Brain microvascular endothelial cell (primary cell): ENCODE measurements at places on chromosomes 1 and 21.

DNA sequence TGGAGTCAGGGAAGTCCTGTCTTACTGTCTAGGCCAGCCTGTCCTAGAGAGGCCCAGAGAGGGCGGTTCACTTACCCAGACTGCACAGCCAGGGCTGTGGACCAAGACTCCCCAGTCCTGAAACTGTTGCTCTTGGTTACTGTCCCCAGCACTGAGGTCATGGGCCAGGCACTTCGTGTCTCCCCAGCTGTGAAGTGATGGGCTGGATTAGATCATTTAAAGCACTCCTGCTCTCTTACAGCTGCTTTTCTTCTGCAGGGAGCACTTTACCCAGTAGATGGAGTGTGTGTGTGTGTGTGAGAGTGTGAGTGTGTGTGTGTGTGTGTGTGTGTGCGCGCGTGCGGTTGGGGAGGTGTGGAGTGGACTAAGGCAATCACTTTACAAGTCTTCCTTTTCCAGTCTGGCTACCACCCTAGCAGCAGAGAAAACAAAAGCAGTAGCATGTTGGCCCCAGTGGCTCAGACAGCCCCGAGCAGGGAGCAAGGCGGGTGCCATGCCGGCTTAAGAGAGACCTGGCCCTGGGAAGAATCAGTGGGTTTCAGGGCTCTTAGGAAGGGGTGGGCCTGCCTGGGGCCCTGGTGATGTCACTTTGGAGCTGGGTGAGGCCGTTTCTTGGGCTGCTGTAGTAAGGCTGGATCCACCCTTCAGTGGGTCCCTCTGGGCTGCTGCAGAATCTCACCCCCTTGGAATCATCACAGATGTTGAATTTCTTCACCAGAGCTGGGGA is 2.4 kb downstream of the SPSB1 start:
- peak; percentile 45 for DNase-seq

DNA sequence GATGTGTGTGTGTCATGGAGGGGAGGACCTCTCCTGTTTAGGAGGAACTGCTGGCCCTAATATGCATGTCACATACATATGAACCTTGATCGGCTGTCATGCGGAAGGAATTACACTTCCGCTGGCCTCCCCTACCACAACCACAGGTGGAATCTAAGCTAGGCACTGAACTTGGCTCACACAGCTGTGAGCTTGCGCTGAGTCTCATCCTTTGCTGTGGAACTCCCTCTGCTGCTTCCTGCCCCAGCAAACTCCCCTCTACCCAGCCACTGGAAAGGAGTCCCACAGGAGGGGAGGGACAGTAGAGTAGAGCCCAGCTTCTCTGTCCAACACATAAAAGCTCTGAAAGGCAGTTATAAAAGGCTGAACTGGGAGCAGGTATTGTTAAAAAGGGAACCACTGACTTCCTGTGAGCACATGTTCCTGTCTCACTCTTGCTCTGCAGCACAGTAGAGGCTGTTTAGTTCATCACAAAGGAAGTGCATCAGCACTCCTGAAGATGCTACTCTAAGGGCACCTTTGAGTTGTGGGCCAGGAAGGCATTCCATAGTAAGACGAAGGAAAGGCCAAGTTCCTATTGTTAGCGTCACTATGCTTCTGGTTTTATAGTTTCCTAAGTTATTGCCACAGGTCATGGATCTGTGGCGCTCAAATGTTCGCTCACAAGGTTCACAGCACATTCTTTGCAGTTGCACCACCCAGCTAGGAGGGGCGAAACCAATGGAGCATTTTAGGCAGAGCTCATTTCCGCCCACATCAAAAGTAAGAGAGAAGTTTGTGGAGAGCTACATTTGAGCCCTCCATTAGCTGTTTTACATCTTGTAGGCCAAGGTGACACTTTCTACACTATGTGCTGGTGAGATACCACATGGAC is 17.7 kb upstream of the PTPRC start:
- no peak for DNase-seq

DNA sequence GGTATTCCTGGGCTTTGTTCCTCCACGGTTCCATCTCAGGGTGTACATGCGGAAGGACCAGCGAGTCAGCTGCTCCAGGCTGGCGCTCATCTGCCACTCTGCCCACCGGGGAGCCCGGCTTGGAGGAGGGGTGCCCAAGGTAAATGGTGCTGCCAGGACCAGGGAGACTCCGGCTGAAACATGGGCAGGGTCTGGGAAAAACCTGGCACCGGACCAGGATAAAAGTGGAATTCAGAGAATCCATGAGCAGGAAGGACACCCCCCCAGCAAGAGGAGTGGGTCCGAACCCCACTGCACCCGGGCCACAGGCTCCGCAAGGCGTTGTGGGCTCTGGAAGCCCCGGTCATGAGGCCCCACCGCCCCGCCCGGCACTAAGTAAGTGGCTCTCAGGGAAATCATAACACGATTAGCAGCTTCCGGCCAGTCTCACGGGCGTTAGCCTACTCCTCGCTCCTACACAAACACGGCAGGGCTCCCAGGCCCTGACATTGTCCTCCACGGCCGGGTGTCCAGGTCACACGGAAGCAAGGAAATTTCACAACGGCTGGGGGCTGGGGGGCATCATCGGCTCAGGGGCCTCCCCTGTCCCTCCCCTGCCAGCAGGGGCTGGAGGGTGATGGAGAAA is 21.1 kb downstream of the MEGF6 start:
- no peak for DNase-seq

GRCh38 chr1:22351768-22352080 is 99.9 kb upstream of the ZBTB40 start:
- DNase-seq = no peak

- DNase-seq = no peak
Observed at GRCh38 chr21:46618738-46619379, 14.0 kb upstream of the S100B start.

- DNase-seq = no peak
Observed at GRCh38 chr1:92105546-92106081, 25.5 kb downstream of the BTBD8 start.
